ENCODE measurements at places on chromosomes 6 and 20.
A peak's percentile ranks its signal among the peaks of the same experiment; 100 is the strongest.

DNA sequence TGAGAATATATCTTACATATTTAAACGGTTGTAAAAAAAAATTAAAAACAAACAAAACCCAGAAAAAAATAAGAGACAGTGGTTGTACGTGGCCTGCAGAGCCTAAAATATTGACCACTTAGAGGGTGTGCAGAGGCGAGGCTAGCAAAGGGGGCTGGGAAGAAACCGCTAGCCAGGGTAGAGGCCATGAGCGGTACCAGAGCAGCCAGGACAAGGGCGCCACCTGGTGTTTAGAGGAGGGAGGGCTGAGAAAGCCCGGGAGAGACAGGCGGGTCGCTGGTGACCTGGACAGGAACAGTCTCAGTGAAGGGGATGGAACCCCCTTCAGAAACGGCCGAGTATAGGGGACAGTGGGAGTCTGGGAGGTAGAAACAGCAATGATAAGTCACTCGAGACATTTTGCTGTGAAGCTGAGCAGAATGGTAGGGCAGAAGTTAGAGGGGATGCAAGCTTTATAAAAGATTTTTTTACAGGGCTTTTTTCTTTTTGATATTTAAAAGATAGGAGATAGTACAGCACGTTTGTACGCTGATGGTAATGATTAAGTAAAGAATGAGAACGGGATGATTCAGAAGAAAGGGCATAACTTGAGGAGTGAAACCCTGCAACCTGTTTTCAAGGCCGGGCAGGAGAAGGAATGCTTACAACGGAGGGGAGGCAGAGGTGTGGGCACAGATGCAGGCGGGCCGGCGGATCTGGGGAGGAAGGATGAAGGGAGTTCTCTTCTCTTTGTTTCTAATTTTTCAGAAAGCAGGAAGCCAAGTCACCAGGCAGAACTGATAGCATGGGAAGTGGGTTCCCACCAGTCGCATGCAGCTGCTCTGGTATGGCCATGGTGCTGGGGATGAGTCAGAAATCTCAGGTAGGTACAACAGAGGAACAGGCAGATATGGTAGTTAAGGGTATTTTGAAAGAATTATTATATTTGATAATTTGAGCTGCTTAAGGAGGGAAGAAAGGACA lies 76.2 kb downstream of the FAM229B start:
- no peaks in the 10 kb centered on the region for H3K36me3 ChIP-seq
- H3K27me3 ChIP-seq, result no peaks in the 10 kb centered on the region
- peaks cover 4% of the 10 kb centered on the region for H3K4me1 ChIP-seq
- no peak overlapping the region for H3K27ac ChIP-seq
- peak; percentile 71 for DNase-seq

GRCh38 chr6:41683523-41684310 lies 45.4 kb downstream of the MDFI start:
- no peaks in the 10 kb centered on the region for H3K27me3 ChIP-seq
- H3K4me3 ChIP-seq, result no peak overlapping the region
- no peaks in the 10 kb centered on the region for H3K36me3 ChIP-seq

DNA sequence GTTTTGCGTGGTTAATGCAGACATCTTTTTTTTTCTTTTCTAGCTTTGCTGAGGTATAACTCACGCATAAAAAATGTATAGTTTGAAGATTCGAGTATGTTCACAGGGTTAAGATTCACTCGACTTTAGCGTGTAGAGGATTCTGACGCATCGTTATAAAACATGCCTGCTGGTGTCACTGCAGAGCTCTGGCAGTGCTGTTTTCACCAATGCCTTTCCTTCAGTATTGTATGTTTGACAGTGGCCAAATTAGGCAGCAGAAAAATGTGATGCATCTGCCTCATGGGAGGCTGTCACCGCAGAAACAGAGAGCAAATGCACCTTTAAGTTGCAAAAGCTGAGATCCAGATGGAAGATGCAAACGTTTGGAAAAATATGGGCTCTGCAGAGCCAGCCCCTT lies 18.0 kb upstream of the SIRPB2 start:
- no peak for DNase-seq
- no peak overlapping the region for H3K4me3 ChIP-seq
- no peaks in the 10 kb centered on the region for H3K36me3 ChIP-seq
- H3K27ac ChIP-seq, result no peak overlapping the region

DNA sequence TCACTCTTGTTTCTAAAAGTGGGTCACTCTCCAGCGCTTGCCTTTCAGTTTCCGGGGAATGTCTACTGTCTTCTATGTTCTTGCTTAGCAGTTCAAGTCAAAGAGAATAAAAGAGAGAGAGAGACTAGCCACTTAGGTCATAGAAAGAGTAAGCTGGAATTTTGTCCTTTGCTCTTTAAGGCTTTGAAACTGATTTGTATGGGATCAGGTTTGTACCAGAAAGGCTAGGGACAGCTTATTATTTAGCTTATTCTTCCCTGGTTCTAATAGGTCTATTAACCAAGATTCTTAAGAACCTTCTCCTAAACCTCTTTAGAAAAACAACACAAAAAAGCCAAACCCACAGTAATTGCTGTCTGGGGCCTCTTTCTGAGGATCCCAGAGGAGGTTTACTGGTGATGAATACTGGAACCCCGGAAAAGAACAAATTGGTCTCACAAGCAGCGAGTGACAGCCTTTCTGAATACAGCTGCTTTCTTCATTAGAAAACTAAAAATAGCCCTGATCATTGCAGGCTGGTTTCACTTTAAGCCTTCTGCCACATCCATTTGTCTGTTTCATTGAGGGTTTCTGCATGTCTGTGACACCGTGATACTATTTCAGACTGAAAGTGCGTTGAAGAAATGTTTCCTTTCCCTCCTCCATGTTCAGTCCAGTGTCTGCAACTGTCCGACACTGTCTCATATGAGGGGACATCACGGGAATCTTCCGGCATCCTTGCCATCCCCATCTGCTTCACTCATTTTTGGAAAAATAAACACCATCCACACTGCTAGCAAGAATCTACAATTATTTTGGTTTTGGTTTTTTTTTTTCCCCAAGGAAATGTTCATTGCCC lies 75.1 kb upstream of the ATXN1 start:
- no peaks in the 10 kb centered on the region for H3K36me3 ChIP-seq
- no peaks in the 10 kb centered on the region for H3K27me3 ChIP-seq
- no peak overlapping the region for H3K27ac ChIP-seq

Data from body of pancreas (tissue), 4 donors.